ENCODE measurements at places on chromosomes 16 and 17. TPM values are rescaled to one million over a fixed set of nuclear protein-coding genes. Genes with fewer than 3 reads are reported as not detected.

GRCh38 chr17:70107904-70108565 is 33.0 kb downstream of the KCNJ16 start:
- H3K36me3 ChIP-seq: no peaks in the 10 kb centered on the region
- DNase-seq: no peak
- H3K4me3 ChIP-seq: no peak overlapping the region
- H3K27me3 ChIP-seq: peaks cover 41% of the 10 kb centered on the region
- peaks cover 2% of the 10 kb centered on the region for H3K4me1 ChIP-seq

DNA sequence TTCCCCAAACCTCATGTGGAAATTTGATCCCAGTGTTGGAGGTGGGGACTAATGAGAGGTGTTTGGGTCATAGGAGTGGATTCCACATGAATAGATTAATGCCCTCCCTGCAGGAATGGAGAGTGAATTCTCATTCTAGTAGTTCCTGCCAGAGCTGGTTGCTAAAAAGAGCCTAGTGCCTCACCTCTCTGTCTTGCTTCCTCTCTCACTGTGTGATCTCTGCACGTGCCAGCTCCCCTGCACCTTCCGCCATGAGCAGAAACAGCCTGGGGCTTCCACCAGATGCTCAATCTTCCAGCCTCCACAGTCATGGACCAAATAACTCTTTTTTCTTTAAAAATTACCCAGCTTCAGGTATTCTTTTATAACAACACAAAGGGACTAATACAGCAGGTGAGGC is 72.9 kb upstream of the CLEC3A start:
- peaks cover 5% of the 10 kb centered on the region for H3K36me3 ChIP-seq
- peaks cover 49% of the 10 kb centered on the region for H3K27me3 ChIP-seq
- H3K4me1 ChIP-seq: no peaks in the 10 kb centered on the region

GRCh38 chr17:22463110-22463850 is 771.0 kb downstream of the KCNJ18 start:
- no peaks in the 10 kb centered on the region for H3K27me3 ChIP-seq
- no peaks in the 10 kb centered on the region for H3K36me3 ChIP-seq
- no peak for DNase-seq
- H3K4me3 ChIP-seq: no peak overlapping the region
- no peak overlapping the region for H3K27ac ChIP-seq

DNA sequence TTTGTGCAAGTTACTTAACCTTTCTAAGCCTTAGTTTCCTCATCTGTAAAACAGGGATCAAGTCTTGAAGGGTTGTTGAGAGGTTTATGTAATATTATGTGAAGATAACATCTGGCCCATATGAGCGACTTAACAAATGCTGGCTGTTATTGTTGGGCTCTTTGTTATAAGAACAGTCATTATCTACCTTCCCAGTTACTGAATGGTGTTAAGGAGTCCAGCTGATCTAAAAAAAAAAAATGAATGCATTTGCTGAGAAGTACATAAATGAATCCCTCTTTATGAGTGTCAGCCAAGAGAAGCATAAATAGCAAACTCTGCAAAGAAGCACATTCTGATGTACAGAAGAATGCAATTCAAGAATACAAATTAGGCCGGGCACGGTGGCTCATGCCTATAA is 24.3 kb upstream of the MED13 start:
- DNase-seq: no peak
- no peaks in the 10 kb centered on the region for H3K36me3 ChIP-seq
- no peak overlapping the region for H3K27ac ChIP-seq
- no peak overlapping the region for H3K4me3 ChIP-seq
- H3K27me3 ChIP-seq: no peaks in the 10 kb centered on the region

KRT17 gene
- total RNA-seq: not detected

RASL10B gene
- total RNA-seq: 0.50 TPM

Measured in T-helper 17 cell (primary cell).